Adipocyte (in vitro differentiated cells): ENCODE measurements at places on chromosomes 12 and 14.
A peak's percentile ranks its signal among the peaks of the same experiment; 100 is the strongest.

DNA sequence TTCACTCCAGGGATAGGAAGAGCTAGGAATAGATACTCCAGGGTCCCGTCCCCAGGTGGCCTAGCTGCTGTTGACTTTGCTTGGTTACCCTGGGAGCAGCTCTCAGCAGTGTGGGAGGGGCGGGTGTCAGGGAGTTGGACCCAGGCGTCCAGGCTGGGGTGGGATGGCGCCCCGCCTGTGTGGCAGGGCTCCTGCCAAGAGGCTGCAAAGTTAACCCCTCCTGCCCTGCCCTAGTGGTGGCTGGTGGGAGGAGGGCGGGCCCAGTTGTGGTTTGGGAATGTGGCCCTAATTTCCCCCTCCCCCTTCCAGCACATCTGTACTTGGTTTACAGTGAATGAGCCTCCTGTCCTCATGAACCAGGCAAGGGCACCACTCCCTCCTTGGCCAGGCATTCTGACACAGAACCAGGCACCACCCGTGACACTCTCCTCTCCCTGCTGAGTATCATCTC lies 1.7 kb upstream of the RARG start:
- DNase-seq = peak; percentile 36

GRCh38 chr12:4392223-4392742 lies 12.8 kb upstream of the FGF23 start:
- DNase-seq = no peak

GRCh38 chr12:29726321-29726692 lies 57.4 kb downstream of the TMTC1 start:
- peak; percentile 55 for DNase-seq

- DNase-seq = peak; percentile 59
Measured at GRCh38 chr12:116508145-116509121, 50.7 kb upstream of the MAP1LC3B2 start.

DNA sequence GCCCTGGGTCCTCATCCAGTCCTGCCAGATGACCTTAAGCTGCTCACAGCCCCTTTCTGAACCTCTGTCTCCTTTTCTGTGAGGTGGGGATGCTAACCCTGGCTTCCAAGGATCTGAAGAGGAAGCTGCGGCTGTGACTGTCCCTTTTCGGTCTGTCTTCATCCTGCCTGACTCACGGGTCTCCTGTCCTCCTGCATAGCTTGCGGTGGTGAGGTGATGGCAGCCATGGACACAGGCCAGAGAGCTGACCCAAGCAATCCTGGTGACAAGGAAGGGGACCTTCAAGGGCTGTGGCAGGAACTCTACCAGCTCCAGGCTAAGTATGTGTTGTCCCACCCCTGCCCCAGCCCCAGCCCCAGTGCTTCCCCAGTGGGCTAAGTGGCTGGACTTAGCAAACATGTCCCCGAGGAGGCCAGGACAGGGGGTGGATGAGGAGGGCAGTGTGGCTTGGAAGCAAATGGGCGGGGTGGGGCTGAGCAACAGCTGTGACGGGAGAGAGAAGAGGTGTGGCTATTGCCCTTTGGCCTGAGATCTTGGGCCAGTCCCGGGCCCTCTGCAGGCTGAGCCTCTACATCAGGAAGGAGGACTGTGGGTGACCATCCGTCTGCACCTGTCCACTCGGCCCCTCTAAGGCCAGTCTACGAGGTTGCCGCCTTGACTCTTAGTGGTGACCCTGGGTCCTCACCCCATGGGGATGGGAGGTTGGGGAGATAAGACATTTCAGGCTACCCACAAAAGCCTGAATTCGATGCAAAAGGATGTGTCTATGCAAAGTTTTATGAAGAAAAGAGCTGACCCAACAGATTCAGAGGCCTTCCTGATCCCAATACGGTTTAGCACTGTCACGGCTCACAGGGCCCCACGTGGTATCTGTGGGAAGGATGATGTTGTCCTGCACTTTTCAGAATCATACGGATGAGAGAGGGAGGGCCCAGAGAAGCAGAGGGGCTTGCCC lies 1.1 kb downstream of the CCDC197 start:
- no peak for DNase-seq

DNA sequence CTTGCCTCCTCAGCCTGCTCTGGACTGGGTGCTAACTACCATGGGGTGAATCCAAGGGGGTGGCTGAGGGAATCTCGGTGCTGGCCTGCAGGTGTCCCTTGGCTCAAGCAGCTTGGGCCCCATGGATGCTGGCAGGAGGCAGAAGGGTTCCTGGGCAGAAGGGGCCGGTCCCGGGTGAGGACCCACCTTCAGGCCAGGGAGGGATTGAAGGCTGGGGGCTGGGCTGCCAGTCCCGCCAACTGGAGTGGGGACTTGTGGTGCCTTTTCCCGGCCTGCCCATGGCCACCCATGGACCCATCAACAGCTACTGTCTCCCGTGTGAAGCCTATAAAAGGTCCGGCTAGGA lies 550.1 kb downstream of the SLC6A15 start:
- no peak for DNase-seq

- DNase-seq = no peak
Measured at GRCh38 chr14:54427871-54428270, 13.3 kb downstream of the CNIH1 start.

DNA sequence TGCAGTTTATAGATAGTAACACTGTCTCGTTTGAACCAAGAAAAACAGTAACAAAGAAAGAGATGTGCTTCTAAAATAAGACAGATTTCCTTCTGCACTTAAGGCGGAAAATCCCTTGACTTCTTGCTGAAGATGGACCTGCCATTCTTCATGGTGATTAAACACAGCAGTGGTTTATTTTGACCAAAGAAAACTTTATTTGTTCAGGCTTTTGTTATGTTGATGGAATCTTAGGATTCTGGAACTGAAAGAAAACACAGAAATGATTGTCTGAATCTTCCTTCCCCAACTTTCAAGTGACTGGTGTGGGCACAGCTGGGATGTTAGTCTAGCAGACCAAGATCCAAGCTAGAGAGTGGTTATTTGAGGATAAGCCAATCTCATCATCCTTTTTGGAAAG lies 72.2 kb downstream of the DACT1 start:
- DNase-seq = no peak

- no peak for DNase-seq
Measured at GRCh38 chr14:61581340-61581739, 114.0 kb upstream of the HIF1A start.

DNA sequence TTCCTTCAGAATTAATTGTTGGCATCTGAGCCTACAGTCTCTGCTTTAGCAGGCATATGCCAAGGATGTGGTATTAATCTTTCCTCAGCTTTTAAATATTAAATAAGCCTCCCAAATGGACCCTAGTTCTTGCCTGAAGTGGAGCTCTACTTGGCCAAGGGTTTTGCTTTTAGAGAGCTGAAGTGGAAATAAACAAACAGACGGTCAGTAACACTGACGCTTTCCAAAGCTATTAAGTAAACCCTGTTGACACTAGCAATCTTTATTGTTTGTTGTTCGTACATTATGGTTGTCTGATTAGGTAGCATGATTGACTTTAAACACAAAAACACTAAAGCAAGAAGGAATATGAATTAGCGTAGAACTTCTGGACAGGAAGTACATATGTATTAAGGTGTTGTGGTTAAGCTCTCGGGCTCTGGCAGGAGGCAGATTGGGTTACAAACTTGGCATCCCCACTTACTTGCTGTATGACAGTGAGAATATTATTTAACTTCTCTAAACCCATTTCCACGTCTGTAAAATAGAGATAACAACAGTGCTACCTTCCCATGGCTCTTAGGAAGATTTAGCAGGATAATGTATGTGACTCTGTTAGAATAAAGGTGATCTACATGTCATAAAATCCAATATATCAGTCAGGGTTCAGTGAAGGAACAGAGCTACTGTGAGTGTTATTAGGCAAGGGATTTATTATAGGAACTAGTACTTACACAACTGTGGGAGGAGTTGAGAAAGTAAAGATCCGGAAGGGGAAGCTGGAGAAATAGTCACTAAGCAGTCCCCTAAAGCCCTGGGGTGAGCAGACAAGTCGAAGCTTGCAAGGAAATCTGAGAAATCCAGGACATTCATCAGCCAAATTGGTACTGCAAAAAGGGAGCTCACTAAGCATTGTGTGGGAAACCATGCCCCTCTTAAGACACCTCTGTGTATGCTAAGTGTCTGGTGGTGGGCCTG lies 92.2 kb upstream of the ATF7IP start:
- DNase-seq = no peak

DNA sequence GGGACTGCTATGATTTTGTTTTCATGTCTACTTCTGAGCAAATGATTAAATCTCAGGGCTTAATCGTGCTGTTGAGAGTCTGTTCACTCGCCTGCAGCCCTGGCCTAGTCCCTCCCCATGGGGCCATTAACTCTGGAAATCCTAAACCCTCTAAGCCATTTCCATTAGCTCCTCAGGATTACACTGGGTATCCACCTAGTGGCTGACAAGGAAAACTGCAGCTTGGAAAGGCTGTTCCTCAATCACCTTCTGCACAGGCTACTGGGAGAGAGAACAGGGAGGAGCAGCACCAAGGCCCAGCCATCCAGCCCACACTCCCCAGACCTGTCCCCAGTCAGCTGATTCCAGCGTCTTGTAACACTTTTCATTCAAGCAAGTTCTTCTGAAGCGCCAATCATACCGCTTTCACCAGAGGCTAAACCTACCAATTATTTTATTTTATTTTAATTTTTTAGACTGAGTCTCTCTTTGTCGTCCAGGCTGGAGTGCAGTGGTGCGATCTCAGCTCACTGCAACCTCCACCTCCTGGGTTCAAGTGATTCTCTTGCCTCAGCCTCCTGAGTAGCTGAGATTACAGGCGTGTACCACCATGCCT lies 48.7 kb downstream of the NEUROD4 start:
- peak; percentile 74 for DNase-seq

DNA sequence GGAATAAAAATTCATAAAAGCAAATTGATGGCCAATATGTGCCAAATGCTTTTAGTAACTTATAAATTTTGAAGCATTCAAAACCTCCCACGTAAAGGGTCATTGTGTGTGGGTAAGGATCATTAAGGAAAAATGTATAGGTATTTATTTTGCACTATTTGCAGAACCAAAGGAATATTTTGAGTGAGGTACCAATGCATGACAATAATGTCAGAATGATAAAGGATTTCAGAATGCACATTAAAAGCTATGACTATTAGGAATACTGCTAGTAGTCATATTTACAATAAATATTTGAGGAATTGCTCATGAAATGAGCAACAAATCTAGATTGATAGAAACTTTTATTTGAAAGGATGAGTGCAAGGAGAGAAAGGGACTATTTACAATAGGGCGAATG lies 932.8 kb downstream of the SLC6A15 start:
- no peak for DNase-seq
